ENCODE measurements at places on chromosomes 7 and 10.

DNA sequence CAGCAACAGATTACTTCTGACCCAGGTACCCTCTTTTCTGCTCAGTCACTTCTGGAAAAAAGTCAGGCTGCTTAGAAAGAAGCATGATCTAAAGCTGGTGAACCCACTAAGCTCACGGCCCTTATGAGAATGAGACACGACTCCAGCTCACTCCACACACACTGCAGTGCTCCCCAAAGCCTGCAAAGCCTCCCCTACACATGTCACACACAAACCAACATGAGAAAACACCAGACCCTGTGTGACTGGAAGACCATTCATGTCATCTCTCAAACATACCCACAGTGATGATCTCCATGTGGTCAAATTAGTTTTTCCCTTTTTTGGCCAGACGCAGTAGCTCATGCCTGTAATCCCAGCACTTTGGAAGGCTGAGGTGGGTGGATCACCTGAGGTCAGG is 391 bp downstream of the ANKRD61 start:
- DNase-seq, result no peak

DNA sequence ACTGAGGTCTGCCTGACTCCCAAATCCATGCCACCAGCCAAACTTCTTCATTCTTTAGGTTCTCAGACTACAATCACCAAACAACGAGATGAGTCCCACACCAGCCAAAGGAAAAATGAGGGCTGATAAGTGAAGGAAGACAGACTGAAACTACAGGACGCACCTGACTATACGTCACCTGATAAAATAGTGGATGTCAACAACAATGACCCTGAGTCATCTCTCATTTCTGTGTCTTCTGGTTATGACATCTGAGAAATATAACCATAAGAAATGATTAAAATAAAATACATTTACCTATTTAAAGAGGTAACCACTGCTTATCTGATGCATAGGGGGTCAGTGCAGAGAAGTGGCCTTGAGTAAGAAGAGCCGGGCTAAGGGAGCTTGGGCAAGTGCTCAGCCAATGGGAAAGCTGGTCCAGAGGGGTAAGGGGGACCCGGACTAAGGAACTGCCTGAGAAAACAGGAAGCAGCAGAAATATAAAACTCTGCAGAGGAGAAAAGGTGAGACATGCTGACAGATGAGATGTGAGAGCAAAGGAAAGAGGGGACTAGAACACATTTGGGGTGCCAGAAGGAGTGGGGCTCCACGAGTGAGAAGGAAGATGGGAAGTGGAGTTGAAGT is 51.8 kb downstream of the HIPK2 start:
- DNase-seq, result no peak

DNA sequence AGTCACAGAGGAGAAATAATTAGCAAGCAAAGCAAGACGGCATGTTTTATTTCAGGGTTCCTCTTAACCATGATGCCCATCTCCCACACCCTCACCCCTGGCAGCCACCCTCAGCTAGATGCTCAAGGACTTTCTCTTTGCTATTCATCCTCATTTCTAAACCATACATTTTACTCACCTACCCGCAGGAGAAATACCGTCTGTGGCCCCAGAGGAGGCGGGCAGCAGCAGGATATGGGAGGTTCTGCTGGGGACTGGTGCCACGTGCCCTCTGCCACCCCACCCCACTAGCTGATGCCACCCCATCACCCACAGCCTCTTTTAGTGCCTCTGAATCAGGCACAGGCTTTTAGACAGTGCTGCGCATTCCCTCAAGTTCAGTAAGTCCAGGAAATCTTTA is 168.7 kb upstream of the ITGB1 start:
- no peak for DNase-seq

GRCh38 chr10:104406715-104407650 is 53.4 kb downstream of the CFAP58 start:
- DNase-seq, result no peak

- no peak for DNase-seq
These were observed 201.6 kb downstream of the THSD7A start for GRCh38 chr7:11630355-11630754.

DNA sequence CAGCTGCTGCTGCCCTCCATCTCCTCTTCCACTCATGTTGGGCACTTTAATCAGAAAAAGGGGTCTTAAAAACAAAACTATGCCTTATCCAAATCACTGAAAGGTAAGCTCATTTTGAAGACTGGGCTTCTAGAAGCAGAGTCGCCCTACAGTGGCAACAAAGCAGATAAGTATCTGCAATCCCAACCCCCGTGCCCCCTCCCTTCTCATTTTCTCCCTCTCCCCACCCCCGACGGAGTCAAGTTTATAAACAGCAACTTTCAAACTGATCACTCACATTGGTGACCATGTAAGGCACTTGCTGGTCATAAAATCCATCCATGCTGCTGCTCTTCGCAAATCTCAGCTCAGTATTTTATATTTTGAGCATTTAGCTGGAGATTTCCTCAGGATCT is 738 bp downstream of the ETV1 start:
- no peak for DNase-seq

- no peak for DNase-seq
These were observed 8.4 kb downstream of the PLCE1 start for GRCh38 chr10:94002156-94002555.

GRCh38 chr10:105986912-105987635 is 1177.4 kb downstream of the SORCS1 start:
- DNase-seq, result no peak

DNA sequence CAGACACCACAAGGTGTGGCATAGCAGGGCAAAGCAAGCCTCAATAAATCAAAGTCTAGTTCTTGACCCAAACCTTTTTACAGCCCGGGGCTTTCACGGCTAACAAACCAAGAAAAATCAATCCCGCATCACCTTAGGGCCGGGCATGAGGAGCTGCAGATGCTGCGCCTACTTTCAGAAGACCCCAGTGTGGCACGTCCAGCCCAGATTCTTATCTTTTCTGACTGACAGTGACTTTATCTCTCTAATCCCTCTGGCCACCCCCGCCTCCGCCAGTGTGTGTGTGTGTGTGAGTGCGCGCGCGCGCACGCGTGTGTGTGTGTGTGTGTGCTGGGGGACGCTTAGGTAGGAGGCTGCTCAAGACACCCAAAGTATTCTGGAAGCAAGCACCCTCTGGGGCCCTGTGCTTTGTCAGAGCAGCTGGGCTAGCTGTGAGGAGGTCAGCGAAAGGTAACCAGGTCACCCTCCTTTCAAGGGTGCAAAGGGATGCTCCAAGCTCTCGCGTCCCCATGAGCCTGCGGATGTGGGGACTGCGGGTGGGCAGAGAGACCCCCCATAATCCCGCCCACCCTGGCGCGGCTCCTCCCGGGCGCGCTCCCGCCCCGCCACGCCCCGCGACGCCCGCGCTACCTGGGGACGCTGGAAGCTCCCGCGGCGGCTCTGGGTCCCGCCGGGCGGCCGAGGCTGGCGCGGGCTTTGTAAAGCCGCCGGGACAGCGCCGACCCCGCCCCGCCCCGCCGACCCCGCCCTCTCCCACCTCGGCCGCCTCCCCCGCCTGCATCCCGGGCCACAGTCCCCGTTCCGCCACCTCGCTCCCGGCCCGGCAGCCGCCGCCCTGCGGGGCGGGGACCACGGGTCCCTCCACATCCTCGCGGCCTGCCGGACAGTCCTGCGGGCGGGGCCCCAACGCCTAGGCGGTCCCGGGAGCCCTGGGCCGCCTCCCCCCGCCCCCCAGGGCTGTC is 57.1 kb upstream of the RHOBTB1 start:
- no peak for DNase-seq

DNA sequence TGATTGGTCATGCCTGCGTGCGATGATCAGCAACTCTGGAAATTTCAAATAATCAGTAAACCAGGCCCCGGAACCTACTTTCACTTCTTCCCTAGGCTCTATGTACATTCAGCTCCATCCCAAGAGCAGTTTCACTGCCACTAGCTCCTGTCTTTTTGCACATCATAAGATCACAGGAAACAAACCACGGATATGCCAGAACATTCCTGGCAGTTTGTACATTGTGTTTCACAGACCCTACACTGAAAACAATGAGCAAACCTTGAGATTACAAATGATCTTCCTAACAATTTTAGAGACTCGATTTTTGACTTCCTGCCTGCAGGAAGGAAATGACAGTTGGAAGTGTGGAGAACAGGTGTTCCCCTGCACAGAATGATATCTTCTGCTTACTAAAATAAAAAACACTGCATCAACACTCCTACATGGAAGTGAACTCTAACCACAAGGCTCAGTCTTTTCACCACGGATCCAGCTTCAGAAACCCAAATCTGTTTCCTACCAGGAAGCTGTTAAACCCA is 7.6 kb upstream of the TMEM236 start:
- no peak for DNase-seq

DNA sequence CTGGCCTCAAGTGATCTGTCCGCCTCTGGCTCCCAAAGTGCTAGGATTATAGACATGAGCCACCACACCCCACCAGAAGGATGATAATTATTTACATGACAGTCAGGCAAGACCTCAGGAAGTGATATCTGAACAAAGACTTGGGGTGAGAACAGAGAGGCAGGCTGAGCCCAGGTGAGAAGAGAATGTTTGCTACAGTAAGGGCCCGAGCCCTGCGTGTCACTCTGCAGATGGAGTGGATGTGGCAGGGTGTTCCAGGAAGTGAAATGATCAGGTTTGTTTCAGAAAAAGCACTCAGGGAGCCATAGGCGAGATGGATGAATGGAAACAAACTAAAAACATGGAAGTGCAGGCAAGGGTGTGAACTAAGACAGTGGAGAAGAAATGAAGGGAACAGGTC is 22.2 kb downstream of the SFMBT2 start:
- no peak for DNase-seq

DNA sequence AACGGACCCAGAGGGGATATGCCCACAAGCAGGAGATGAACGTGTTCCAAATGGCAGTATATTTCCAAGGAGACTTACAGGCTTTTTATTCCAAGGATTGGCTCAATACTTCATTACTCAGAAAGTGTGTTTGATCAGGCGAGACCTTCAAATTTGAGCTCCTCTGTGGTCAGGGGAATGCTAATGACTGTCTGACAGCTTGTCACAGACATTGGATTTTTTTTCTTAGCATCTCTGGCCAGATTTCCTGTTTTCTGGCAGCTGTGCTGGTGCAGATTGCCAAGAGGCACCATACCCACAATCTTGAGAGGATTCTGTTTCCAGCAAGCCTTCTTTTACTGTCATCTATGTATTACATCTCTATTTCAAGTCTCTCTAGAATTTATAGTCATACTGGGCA is 93.8 kb downstream of the C1GALT1 start:
- no peak for DNase-seq
